NCI-H2081 (cell line): ENCODE measurements at places on chromosomes 5 and 9.
A peak's percentile ranks its signal among the peaks of the same experiment; 100 is the strongest.

DNA sequence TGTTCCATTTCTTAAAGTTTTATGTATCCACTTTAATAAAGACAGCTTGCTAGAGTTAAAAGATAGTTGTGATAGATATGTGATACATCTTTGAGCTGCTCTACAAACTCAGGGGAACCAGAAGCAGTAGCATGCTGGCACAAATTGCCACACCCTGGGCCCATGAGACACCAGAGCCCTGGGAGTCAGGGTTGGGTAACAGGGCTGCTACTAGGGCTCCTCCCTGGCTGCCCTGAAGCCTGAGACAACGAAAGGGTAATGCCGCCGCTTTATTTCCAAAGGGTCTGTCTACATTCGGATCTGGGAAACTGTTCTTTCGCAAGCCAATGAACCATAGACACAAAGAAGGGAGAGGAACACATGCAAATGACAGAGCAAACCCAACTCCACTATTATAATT, 29.2 kb downstream of the PTPN3 start:
- DNase-seq = no peak

- no peak for DNase-seq
Measured at GRCh38 chr5:156834916-156835315, 15.2 kb upstream of the PPP1R2B start.

DNA sequence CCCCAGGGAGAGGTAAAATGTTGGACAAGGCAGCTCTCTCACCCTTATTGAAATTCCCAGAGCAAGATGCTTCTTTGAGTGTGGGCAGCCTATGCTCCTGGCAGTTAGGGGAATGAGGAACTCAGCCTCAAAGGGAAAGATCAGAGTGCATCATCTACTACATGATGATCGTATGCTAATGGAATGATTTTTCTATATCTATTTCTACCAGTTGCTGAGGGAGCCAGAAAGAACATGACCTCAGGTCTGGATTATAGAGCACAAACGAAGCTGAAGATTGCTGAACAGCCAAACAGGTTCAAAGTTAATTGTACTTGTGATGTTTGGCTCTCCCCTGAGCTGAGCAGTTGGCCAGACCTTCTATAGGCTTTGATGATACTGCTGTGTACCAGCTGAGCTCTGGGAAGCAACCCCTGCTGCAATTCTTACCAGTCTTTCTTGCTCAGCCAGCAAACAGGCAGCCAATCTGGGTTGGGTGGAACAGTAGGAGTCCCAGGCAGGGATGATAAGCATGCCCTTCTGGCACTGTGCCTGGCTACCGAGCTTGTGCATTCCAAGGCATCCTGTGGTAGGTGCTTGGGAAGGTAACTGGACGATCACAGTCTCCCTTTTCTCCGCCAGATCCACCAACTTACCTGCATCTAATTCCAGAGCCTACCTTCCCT, 10.3 kb upstream of the FBXL7 start:
- DNase-seq = no peak

DNA sequence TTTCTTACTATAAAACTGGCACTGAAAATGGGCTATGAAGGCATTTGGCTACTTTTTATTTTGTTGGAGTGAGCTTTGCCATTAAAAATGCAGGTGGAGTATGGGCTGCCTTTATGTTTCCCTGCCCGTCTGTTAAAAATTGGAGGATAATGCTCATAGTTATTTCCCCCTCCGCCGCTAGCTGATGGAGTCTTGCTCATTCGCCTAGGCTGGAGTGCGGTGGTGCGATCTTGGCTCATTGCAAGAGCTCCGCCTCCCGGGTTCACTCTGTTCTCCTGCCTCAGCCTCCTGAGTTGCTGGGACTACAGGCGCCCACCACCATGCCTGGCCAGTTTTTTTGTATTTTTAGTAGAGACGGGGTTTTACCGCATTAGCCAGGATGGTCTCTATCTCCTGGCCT, 8.6 kb downstream of the G3BP1 start:
- DNase-seq = no peak

GRCh38 chr5:54884195-54884536, 101.2 kb downstream of the ESM1 start:
- DNase-seq = no peak

DNA sequence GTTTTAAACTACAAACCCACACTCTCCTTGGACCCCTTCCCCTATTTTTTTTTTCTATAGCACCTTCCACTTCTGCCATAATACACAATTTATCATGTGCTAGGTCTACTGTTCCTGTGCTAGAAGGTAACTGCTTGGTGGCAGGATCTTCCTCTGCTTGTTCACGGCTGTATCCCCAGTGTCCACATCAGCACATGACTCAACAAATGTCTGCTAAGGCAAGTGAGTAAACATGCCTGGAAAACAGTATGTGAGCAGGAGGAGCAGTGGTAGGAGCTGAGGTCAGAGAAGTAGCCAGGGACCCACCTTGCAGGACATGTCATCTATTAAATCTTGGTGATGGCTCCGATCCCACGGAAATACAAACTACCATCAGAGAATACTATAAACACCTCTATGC, 79.4 kb downstream of the AUH start:
- no peak for DNase-seq

GRCh38 chr9:114184071-114184470, 28.7 kb downstream of the COL27A1 start:
- DNase-seq = no peak

GRCh38 chr5:88509403-88509802, 240.8 kb upstream of the TMEM161B start:
- DNase-seq = no peak

- DNase-seq = peak; percentile 80
Measured at GRCh38 chr9:20640331-20641187, 18.3 kb upstream of the MLLT3 start.

DNA sequence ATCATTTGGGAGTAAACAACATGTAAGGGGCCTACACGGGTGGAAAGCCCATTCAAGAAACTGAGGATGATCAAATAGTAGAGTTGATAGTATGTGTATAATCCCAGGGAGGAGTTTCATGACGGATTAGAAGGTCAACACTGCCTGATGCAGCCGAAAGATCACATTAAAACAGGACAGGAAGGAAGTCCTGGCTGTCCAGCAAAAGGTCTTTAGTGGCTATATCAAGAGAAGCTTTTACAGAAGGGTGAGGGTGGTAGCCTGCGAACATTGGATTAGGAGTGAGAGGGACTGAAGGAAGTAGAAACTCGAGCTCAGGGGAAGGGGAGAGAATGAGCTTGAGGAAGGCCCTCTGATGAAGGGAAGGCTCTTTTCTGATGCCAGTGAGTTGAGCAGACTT, 36.0 kb downstream of the DOCK8 start:
- no peak for DNase-seq

- DNase-seq = no peak
Measured at GRCh38 chr5:66561256-66561990, 34.8 kb upstream of the MAST4 start.

- DNase-seq = no peak
Measured at GRCh38 chr9:130254747-130255630, 10.6 kb upstream of the HMCN2 start.

GRCh38 chr5:76155536-76155935, 72.4 kb downstream of the SV2C start:
- no peak for DNase-seq

- DNase-seq = no peak
Measured at GRCh38 chr5:77168161-77168878, 42.2 kb upstream of the PDE8B start.

- DNase-seq = no peak
Measured at GRCh38 chr5:140391312-140391711, 10.3 kb upstream of the ANKHD1 start.

- peak; percentile 91 for DNase-seq
Measured at GRCh38 chr9:136239135-136239982, 6.3 kb downstream of the QSOX2 start.

- no peak for DNase-seq
Measured at GRCh38 chr5:40410231-40410861, 269.4 kb upstream of the PTGER4 start.

DNA sequence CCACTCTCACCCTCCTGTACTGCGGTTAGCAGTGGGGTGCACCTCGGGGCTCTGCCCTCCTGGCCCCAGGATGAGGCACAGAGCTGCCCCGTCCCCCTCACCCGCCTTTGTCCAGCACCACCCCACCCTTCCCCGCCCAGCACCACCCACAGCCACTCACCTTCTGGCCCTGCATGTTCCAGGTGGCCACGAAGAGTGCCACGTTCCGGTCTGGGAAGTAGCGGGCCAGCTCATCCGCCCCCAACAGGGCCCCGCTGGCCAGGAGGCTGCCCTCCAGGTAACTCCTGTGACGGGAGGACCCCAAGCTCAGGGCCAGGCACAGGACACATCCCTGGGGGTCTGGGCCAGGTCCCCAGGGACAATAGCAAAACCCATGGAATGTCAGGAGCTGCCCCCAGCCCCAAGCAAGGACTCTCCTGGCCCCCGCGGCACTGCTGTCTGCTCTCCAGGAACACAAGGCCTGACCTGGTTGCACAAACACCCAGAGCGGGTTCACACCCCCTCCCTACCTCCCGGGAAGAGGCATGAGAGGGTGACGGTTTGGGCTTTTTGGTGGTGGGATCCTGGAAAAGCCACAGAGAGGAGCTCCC, 5.0 kb downstream of the INPP5E start:
- DNase-seq = no peak

DNA sequence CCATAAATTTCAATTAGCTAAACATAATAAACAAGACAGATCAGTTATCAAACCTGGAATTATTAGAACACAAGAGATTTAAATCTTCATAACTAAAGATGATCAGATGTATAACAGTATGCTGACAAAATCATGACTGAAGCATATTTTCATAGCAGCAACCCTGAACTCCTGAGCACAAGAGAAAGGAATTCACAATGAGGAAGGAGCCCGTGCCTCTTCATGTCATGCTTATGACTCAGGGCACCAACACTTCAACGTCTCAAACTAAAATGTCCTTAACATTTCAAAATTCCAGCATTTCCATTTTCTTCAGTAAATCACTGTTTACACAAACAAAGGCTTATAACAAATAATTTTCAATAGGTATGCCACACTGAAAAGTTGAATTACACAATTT, 6.7 kb downstream of the AP3B1 start:
- DNase-seq = no peak

DNA sequence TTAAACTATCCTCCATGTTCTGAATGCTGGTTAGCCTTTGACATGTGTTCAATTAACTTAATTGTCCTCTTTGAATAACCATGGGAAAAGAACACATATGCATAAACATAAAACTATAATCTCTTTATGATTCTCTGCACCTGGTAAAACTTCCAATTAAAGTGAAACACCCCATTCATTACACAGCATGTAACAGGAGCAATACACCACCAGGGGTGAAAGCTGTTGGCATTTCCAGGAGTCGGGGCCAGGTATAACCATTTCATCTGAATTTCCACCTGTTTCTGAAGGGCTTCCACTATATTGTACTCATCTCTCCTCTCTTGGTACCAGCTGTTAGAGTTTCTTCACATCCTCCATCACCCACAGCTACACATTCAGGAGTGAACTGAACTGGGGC, 303.8 kb downstream of the EDIL3 start:
- peak; percentile 63 for DNase-seq

DNA sequence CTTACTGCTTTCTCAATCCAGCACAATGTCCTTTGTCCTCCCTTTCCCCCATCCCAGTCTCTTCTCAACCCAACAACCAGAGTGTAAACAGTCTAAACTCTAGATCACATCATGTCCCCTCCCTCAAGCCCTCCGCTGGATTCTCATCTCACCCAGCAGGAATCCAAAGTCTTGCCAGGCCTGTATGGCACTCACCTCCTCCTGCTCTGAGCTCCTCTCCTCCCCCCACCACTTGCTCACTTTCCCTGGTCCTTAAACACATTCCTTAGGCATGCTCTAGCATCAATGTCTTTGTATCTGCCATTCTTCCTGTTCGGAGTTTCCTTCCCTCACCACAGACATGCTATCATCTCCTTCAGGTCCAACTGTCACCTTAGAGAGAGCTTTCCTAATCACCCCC, 78.8 kb downstream of the NIPSNAP3B start:
- no peak for DNase-seq

- no peak for DNase-seq
Measured at GRCh38 chr9:85964949-85965348, 24.0 kb downstream of the NAA35 start.

DNA sequence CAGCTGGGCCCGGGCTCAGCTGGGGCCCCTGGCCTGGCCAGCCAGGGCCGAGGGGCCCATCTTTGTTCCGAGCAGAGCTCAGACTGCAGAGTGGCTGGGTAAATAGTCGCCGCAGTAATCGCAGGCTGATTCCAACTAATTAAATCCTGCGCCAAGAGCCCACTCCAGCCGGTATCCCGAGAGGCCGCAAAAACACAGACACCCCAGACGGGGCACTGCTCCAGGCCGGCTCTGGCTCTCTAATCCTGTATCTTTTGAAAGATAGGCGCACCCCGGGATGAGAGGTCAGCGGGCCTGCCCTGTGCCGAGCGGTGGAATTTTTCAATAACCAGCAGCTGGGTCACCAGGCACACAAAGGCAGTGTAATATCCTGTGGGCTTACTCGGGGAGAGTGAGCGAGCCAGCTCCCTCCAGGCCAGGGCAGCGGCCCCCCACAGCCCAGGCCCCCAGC, 57.7 kb downstream of the LMX1B start:
- peak; percentile 45 for DNase-seq

DNA sequence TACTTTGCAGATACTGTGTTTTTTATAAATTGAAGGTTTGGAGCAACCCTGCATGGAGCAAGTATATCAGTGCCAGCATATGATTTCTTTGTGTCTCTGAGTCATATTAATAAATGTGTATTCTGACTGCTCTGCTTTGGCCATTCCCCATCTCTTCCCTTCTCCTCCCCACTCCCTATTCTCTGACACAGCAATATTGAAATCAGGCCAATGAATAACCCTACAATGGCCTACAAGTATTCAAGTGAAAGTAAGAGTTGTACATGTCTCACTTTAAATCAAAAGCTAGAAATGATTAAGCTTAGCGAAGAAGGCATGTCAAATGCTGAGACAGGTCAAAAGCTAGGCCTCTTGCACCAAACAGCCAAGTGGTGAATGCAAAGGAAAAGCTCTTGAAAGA, 82.2 kb upstream of the TLX3 start:
- DNase-seq = no peak

DNA sequence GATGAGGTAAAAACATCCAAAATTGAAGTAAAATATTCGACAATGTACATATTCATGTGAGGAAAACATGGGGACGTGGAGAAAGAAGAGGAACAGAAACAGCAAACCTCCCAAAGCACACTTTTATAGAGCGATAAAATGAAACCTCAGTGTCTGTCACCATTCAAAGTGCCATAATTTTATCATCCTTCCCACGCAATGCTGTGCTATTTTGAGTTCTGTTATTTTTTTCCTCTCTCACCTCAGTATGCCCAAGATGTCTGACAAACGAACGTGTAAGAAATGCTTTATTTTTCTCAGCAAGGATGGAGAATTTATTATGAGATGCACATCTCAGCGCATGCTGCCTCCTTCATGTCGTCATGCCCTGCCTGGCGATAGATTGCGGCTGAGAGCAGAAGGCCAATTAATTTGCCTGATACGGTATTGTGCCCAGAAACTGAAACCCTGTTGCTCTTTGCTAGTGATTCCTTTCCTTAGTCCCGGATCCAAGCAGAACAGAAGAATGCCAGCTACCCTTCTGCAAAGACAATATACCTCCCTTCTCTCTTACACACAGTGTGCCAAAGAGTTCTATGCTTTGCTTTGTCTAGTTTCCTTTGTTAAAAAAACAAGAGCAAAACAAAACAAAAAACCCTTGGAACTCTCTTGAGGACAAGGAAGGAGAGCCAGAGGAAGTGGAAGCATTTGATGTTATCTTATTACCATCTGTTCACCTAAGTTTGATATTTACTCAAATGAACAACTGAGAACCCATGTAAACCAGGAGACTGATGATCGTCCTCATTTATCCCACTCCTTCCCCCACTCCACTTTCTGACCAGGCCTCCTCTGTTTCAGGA, 192.4 kb downstream of the SEMA6A start:
- DNase-seq = no peak
